ENCODE measurements at places on chromosomes 6 and 20. TPM values are rescaled to one million over a fixed set of nuclear protein-coding genes. Genes with fewer than 3 reads are reported as not detected.

- no peak for DNase-seq
- no peaks in the 10 kb centered on the region for H3K36me3 ChIP-seq
- H3K27ac ChIP-seq, result no peak overlapping the region
- no peak overlapping the region for H3K4me3 ChIP-seq
- H3K27me3 ChIP-seq, result no peaks in the 10 kb centered on the region
- H3K4me1 ChIP-seq, result peaks cover 11% of the 10 kb centered on the region
These were observed 70.4 kb upstream of the SMIM28 start for GRCh38 chr6:138307352-138307751.

GRCh38 chr6:87807475-87807874 lies 105.4 kb upstream of the AKIRIN2 start:
- H3K4me3 ChIP-seq, result no peak overlapping the region
- H3K36me3 ChIP-seq, result no peaks in the 10 kb centered on the region
- peaks cover 14% of the 10 kb centered on the region for H3K4me1 ChIP-seq
- no peak overlapping the region for H3K27ac ChIP-seq

ETV7 gene
- 0.25 TPM for polyA plus RNA-seq

DNA sequence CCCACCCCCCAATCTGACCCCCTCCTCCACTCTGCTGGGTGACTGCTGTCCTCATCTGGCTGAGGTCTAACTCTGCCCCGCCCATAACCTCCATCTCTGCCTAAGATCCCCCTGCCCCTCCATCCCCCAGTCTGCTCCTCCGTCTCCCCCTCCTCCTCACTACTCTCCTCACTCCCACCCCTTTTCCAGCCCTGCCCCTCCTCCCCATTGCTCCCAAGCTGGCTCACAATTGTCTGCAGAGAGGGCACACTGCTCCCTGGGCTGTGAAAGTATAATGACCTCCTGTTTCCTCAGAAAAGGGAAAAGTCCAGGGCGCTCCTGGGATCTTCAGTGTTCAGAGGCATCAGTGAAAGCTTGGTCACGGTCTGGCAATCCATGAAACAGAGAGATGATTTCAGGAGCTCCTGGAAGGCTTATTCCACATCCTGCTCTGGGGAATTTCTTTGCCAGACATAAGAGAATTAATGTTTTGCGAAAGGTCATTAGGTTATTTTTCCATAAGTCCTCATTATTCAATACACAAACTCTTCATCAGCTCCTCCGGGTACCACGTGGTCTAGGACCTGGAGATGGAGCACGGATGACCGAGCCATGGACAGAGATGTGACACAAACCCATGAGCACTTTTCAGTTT lies 21.5 kb downstream of the CST5 start:
- no peak for DNase-seq
- no peaks in the 10 kb centered on the region for H3K36me3 ChIP-seq
- H3K4me1 ChIP-seq, result no peaks in the 10 kb centered on the region
- H3K4me3 ChIP-seq, result no peak overlapping the region
- H3K27me3 ChIP-seq, result no peaks in the 10 kb centered on the region

DNA sequence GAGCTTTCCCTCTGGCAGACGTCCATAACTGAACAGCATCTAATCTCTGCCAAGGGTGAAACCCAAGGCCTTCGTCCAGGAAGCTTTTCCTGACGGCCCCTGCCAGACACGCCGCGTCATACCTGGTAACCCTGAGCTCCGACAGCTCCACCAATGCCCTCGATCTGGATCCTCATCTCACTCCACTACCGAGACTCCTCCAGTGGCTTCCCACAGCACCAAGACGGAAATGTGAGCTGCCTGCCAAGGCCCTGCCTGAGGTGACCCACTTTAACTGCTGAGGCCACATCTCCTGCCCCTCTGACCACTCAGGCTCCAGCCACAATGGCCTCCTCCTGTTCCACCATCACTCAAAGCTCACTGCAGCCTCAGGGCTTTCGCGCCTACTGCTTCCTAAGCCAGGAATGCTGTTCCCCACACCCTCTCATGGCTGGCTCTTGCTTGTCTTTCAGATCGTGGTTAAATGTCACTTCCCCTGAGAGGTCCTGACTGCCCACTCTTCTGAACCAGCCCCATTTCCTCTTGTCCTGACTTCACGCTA lies 143.2 kb downstream of the PREX1 start:
- no peaks in the 10 kb centered on the region for H3K36me3 ChIP-seq
- no peak overlapping the region for H3K4me3 ChIP-seq
- peaks cover 18% of the 10 kb centered on the region for H3K27me3 ChIP-seq
- H3K27ac ChIP-seq, result no peak overlapping the region
- peaks cover 7% of the 10 kb centered on the region for H3K4me1 ChIP-seq
- no peak for DNase-seq

GRCh38 chr6:105179244-105180065 lies at the start of gene POPDC3:
POPDC3 (minus strand) TSS chr6:105180014; CDS start chr6:105161909, 18,105 bp downstream.
- no peak for DNase-seq
- peaks cover 5% of the 10 kb centered on the region for H3K4me1 ChIP-seq
- H3K27ac ChIP-seq, result peak within 1 kb of the TSS; percentile 66
- no peaks in the 10 kb centered on the region for H3K36me3 ChIP-seq
- no peaks in the 10 kb centered on the region for H3K27me3 ChIP-seq

GRCh38 chr6:155026706-155027045 lies 31.6 kb downstream of the TIAM2 start:
- H3K36me3 ChIP-seq, result no peaks in the 10 kb centered on the region
- H3K4me3 ChIP-seq, result peak overlapping the region; percentile 13
- no peak for DNase-seq
- H3K27ac ChIP-seq, result no peak overlapping the region
- H3K27me3 ChIP-seq, result no peaks in the 10 kb centered on the region

GRCh38 chr6:53938810-53939209 lies 144.0 kb downstream of the LRRC1 start:
- no peaks in the 10 kb centered on the region for H3K36me3 ChIP-seq
- no peak overlapping the region for H3K27ac ChIP-seq
- no peak overlapping the region for H3K4me3 ChIP-seq
- H3K27me3 ChIP-seq, result no peaks in the 10 kb centered on the region
- no peak for DNase-seq

- peaks cover 71% of the 10 kb centered on the region for H3K27me3 ChIP-seq
- H3K36me3 ChIP-seq, result no peaks in the 10 kb centered on the region
These were observed 124.7 kb upstream of the PMEPA1 start for GRCh38 chr20:57834306-57835073.

- no peaks in the 10 kb centered on the region for H3K36me3 ChIP-seq
- H3K4me1 ChIP-seq, result peaks cover 10% of the 10 kb centered on the region
- H3K27ac ChIP-seq, result no peak overlapping the region
- H3K27me3 ChIP-seq, result peaks cover 22% of the 10 kb centered on the region
- DNase-seq, result no peak
These were observed 4.5 kb downstream of the ACSS1 start for GRCh38 chr20:25053255-25054031.

GRCh38 chr6:35360349-35361138 lies 18.2 kb downstream of the PPARD start:
- peaks cover 13% of the 10 kb centered on the region for H3K4me1 ChIP-seq
- H3K36me3 ChIP-seq, result peaks cover 14% of the 10 kb centered on the region
- H3K27me3 ChIP-seq, result no peaks in the 10 kb centered on the region

DNA sequence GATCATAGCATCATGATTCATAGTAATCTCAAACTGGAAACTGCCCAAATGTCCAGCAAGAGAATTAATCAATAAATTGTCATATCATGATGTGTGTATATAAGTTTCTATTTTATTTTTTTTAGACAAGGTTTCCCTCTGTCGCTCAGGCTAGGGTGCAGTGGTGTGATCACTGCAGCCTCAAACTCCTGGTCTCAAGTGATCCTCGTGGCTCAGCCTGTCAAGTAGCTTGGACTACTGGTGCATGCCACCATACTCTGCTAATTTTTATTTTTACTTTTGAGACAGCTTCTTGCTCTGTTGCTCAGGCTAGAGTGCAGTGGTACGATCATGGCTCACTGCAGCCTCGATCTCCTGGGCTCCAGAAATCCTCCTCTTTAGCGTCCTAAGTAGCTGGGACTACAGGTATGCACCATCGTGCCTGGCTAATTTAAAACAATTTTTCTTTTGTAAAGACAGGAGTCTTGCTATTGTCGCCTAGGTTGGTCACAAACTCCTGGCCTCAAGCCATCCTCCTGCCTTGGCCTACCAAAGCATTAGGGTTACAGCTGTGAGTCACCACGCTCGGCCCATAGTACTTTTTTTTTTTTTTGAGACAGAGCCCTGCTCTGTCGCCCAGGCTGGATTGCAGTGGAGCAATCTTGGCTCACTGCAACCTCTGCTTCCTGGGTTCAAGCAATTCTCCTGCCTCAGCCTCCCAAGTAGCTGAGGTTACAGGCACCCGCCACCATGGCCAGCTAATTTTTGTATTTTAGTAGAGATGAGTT lies 8.7 kb upstream of the ATRN start:
- H3K4me1 ChIP-seq, result no peaks in the 10 kb centered on the region
- no peak for DNase-seq
- H3K27me3 ChIP-seq, result peaks cover 6% of the 10 kb centered on the region
- H3K4me3 ChIP-seq, result no peak overlapping the region

ANKEF1 gene
- 7.7 TPM for polyA plus RNA-seq

GRCh38 chr20:3218307-3218988 lies 9.2 kb downstream of the ITPA start:
- no peak overlapping the region for H3K4me3 ChIP-seq
- peaks cover 17% of the 10 kb centered on the region for H3K36me3 ChIP-seq
- no peak for DNase-seq
- no peaks in the 10 kb centered on the region for H3K27me3 ChIP-seq
- H3K27ac ChIP-seq, result no peak overlapping the region

GRCh38 chr6:35292494-35292893 lies 5.1 kb upstream of the DEF6 start:
- no peak overlapping the region for H3K4me3 ChIP-seq
- DNase-seq, result no peak
- H3K4me1 ChIP-seq, result peaks cover 12% of the 10 kb centered on the region

DNA sequence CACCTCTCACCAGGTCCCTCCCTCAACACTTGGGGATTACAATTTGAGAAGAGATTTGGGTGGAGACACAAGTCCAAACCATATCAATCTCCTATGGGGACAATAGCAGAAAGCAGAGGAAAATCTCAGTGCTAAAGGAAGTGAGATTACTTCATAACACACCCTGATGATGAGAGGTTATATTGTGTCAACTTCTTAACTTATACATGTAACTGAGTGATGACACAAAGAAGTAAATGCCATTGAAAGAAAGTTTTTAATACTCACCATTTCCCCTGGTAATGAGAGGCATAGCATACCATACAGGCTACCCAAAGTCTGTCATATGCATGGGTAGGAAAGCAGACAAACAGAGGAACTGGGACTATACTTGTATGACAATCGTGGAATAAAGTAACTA lies 137.2 kb downstream of the MMUT start:
- H3K27ac ChIP-seq, result peak overlapping the region; percentile 40
- H3K4me1 ChIP-seq, result peaks cover 21% of the 10 kb centered on the region
- no peaks in the 10 kb centered on the region for H3K36me3 ChIP-seq
- H3K4me3 ChIP-seq, result no peak overlapping the region
- H3K27me3 ChIP-seq, result no peaks in the 10 kb centered on the region
- no peak for DNase-seq

SMPDL3A gene
- polyA plus RNA-seq, result 13.4 TPM

- H3K27ac ChIP-seq, result no peak overlapping the region
- no peaks in the 10 kb centered on the region for H3K4me1 ChIP-seq
- H3K27me3 ChIP-seq, result no peaks in the 10 kb centered on the region
- H3K4me3 ChIP-seq, result no peak overlapping the region
These were observed 398.3 kb downstream of the UTRN start for GRCh38 chr6:144683216-144684070.

GRCh38 chr20:10655720-10656669 lies 17.8 kb downstream of the JAG1 start:
- H3K4me3 ChIP-seq, result no peak overlapping the region
- no peak for DNase-seq
- H3K36me3 ChIP-seq, result peaks cover 44% of the 10 kb centered on the region
- H3K27ac ChIP-seq, result peak overlapping the region; percentile 43

DNA sequence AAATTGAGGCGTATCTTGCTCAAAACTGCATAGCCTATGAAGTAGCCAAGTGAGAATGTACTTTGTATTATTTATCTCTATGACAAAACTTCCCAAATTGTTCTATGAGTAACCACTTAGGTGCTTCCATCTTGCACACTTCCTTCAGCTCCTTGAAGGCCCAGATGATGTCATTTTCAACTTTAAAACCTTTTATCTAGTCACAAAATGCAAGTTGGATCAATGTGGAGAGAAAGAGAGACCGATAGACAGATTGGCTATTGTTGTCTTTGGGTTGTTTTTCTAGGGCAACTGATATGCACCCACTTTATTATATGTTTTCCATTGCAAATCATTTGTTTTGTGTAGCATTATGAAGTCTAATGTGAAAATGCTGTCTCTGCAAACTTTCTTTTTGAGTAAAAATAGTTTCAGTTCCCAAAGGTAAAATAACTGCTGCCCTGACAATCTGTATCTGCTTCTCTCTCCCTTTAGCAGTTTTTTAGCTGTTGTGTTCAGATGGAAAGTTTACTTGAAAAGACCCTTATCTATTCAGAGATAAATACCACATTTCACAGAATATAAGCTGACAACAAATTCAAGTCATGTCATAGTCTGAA lies 73.7 kb upstream of the CITED2 start:
- DNase-seq, result no peak
- H3K36me3 ChIP-seq, result no peaks in the 10 kb centered on the region

MARCKS gene
- 38.3 TPM for polyA plus RNA-seq

CD164 gene
- 207 TPM for polyA plus RNA-seq

DNA sequence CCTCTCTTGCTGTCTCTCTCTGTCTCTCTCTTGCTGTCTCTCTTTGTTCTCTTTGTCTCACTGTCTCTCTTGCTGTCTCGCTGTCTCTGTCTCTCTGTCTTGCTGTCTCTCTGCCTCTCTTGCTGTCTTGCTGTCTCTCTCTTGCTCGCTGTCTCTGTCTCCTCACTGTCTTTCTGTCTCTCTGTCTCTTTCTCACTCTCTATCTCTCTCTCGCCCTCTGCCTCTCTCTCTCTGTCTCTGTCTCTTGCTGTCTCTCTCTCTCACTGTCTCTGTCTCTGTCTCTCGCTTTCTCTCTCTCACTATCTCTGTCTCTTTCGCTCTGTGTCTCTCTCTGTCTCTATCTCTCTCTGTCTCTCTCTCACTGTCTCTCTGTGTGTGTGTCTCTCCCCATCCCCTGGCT lies 92.9 kb upstream of the MC3R start:
- no peaks in the 10 kb centered on the region for H3K4me1 ChIP-seq
- H3K27me3 ChIP-seq, result no peaks in the 10 kb centered on the region
- no peaks in the 10 kb centered on the region for H3K36me3 ChIP-seq
- H3K4me3 ChIP-seq, result no peak overlapping the region
- no peak for DNase-seq
